Activated CD4-positive, alpha-beta T cell treated with anti-CD3 and anti-CD28 coated beads for 24 hours (primary cell): ENCODE measurements at places on chromosomes 11 and 22.

DNA sequence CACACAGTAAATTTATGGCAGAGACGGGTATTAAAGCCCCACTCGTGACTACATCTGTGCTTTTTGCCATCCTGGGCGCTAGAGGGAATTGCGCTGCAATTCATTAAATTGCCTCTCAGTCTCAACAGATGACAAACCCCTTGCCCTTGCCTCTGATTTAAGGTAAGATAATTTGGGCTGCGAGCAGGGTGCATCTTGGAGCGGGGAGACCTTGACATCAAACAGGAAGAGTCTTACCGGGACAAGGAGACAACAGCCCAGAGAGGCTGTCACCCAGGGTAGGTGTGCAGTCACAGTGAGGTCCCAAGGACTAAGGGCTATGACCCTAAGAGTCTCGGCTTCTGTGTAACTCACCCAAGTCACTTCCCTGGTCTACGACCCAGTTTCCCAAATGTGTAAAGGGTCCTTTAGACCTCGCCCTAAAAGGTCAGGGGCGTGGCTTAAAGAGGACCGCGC is 449 bp upstream of the TOM1 start:
- no peak for DNase-seq

DNA sequence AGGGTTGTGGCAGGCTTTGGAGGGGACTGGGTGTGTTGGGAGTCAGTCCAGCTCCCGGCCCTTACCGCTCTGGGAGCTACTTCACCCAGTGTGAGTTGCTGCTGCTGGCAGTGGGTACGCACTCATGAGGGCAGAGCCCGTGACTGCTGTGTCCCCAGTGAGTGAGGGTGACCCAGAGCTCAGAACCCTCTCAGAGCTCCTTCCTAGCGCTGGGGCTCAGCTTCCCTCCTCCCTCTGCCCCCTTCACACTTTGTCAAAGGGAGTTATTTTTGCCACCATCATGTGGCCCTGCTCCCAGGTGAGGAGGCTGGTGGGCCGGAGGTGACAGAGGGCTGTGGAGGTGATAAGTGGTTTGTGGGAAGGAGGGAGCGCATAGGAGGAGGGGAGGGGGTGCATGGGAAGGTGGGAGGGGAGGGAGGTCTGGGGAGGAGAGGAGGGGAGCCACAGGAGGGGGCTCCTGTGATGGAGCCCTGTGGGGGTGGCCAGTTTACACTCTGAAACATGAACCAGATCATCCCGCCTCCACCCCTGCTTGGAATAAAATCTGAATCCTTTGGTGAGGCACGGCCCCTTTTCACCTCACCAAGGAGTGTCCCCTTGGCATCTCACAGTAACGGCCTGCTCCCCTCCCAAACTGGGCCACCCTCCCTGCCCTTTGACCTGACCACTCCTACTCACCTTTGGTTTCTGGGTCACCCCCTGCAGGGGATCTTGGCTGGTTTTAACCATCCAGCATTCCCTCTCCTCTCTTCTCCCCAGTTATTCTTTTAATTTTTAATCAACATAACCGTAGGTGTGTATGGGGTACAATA is 9.9 kb downstream of the NDUFV1 start:
- DNase-seq, result no peak

- DNase-seq, result no peak
Measured at GRCh38 chr11:11288972-11289616, 64.0 kb downstream of the CSNK2A3 start.

DNA sequence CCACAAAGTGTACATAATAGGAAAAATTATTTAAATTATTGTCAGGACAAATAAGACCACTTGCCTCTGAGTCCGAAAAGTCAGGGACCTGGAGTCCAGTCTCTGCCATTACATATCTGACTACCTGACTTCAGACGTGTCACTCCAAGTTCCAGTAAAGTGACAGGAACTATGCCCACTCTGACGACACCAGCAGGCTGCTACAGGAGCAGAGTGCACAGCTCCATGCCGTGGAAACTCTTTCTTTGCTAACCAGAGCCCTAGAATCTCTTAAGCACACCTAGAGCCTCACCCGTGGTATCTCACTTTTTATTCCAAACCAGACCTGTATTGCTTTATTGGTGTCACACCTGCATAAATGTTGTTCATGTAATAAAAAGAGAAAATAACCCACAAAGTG is 93.7 kb downstream of the PLEKHA7 start:
- no peak for DNase-seq

GRCh38 chr11:86013713-86014112 is 55.2 kb downstream of the PICALM start:
- DNase-seq, result no peak

GRCh38 chr11:90699791-90700400 is 477.0 kb upstream of the CHORDC1 start:
- no peak for DNase-seq

DNA sequence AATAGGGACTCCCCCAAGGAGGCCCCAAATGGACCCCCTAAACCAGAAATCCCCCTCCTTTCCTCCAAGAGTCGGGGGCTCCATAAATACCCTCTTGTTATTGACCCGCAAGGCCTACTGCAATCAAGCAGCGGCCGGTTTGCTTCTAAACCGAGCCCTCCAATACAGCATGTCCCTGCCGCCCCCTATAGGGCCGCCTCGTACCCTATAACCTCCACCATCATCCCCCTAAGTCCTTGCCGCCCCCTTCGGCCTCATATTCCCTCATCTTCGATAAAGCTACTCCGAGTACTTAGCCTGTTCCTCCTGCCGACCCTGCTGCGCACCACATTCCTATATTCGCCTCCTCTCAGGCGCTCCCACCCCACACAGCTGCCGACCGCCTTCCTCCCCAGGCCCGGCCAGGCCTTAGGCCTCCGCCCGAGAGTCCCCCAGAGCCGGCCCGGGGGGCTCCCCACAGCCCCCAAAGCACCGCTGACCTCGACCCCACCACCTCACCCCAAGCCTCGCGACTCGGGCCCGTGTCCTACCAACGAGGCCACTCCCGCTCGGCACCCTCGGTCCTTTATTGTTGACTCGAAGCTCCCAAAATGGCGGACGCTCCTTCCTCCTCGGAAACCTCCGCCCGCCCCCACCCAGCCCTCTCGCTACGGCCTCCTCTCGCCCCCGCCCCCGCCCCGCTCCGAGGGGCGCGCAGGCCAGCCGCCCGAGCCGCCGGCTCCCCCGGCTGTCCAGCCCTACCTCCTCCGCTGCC is 430 bp downstream of the DDX6 start:
- DNase-seq, result peak; percentile 47

- DNase-seq, result no peak
Measured at GRCh38 chr22:35882211-35883030, 146.2 kb downstream of the RBFOX2 start.

- DNase-seq, result no peak
Measured at GRCh38 chr11:2318123-2318522, 16.3 kb downstream of the TSPAN32 start.

GRCh38 chr22:33272180-33272579 is 214.0 kb upstream of the SYN3 start:
- DNase-seq, result no peak

DNA sequence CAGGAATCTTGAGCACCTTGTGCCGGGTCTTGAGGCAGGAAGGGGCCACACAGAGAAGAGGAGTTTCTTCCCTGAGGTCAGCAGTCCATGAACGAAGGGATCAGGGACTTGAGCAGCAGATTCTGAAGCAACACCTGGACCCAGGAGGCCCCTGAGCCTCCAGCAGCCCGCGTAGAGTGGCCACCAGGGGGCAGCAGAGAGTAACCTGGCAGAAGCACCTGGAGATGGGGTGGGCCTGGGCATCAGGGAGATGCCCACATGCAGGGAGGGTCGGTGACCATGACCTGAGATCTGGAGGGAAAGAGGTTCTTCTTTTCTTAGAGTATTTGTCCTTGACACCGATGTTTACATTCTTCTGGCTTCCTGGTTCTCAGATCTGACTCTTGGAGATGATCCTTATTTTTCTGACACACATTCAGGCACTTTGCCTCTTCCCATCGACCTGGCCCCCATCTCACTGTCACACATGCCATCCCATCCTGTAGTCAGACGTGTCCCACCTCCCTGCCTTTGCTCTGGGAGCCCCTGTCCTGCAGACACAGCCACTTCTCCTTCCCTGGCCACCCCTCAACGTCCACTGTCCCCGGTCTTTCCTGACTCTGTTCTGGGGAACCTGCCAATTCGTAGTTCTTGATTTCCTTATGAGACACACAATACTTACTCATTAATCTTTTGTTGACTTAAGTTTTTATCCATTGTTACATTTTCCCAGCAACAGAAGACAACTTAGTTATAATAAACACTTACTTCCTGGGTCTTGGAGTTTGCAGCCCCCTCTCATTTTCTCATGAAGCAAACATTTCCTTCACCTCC is 66.5 kb downstream of the GGTLC2 start:
- peak; percentile 73 for DNase-seq

DNA sequence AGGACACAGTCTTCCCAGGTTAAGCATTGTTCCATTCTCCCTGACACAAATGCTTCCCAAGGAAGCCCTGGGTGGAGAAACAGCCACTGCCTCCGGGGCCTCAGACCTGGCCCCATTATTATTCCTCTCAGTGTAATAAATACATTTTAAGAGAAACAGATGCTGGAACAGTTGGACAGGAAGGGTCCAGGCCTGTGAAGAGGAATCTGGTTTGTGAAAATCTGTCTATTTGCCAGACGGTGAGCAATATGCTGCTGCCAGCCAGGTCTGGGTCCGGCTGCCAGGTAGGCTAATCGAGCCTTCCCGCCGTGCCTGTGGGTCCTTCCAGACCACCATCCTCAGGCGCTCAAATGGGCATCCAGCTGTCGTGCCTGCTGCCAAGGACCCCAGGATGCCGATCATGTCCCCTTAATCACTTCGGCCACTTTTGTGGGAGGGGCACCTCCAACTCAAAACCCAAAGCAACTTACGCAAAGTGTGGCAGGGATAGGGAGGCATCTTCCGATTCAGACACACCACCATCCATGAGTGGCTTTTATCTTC is 528.4 kb downstream of the MIAT start:
- DNase-seq, result no peak

DNA sequence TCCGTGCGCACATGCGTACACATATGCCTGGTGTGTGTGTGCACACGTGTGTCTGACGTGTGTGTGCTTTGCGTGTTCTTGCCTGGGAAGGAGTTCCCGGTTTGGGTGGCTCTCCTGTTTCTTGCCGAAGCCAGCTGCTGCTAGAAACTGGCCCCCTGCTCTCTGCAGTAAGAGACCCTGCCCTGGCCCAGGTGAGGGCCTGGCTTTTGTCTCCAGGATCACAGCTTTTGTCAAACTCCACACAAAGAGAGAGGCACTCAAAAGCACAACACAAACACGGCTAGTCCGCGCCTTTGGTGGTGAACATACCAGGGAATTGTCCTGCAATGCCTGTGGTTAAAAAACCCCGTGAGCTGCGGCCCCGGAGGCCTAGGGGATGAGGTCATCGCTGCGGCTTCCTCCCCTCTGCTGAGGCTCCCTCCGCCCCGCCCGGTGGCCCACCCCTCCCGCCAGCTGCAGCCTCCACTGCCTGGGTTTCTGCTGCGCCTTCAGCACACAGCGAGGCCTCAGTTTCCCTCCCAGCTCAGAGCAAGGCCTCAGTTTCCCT is 88.9 kb downstream of the KCNQ1 start:
- DNase-seq, result no peak

GRCh38 chr11:96506953-96507354 is 117.1 kb downstream of the JRKL start:
- no peak for DNase-seq

DNA sequence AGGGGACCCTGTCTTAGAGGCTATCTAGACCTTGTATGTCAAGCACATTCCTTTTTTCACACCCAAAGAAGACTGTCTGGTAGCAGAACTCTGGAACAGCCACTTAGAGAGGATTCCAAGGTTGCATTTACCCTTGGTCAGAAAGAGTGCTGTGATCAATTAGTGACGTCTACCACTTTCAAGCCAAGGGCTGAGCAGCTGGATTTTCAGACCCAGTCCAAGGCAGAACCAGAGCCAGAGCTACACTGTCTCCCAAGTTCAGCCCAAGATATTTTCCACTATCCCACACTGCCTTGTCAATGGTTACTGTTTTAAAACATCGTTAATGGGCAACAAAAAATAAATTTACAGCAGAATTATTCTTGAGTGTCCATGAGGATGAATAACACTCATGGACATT is 24.0 kb downstream of the ABCC8 start:
- no peak for DNase-seq

- DNase-seq, result no peak
Measured at GRCh38 chr11:109795234-109795633, 298.0 kb upstream of the ZC3H12C start.

- no peak for DNase-seq
Measured at GRCh38 chr11:69799582-69799981, 19.6 kb downstream of the FGF3 start.

GRCh38 chr11:101723371-101723770 is 139.6 kb upstream of the TRPC6 start:
- no peak for DNase-seq

GRCh38 chr11:75797116-75797515 is 17.9 kb upstream of the UVRAG start:
- DNase-seq, result no peak

DNA sequence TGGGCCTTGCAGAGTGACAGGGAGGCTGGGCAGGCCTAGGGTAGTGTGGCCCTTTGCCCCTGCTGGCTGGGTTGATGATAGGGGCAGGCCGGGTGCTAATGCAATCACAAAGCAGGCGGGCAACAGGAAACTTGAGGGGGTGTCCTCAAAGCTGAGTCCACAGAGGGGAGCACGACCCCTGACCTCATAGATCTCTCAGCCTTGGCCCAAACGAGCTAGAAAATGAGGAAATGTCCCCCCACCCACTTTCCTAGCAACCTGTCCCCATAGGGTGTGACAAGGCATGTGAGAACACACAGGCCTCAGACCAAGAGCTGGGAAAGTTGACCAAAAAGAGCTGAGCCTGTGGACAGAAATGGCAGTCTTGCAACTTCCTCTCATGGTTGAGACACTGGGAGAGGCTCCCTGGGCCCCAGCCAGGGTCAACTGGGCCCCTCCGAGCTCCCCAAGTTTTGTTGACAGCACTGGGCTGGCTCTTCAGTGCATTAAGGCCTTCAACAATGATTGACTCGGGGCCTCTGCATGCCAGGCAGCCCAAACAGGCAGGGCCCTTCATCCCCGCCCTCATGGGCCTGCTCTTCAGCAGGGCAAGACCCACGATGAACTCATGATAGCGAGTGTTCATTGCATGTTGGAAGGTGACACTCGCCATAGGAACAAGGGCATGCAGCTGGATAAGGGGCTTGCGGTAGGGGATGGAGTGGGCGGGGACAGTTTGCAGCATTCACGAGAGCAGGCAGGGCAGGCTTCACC is 9.8 kb upstream of the SPI1 start:
- DNase-seq, result no peak

DNA sequence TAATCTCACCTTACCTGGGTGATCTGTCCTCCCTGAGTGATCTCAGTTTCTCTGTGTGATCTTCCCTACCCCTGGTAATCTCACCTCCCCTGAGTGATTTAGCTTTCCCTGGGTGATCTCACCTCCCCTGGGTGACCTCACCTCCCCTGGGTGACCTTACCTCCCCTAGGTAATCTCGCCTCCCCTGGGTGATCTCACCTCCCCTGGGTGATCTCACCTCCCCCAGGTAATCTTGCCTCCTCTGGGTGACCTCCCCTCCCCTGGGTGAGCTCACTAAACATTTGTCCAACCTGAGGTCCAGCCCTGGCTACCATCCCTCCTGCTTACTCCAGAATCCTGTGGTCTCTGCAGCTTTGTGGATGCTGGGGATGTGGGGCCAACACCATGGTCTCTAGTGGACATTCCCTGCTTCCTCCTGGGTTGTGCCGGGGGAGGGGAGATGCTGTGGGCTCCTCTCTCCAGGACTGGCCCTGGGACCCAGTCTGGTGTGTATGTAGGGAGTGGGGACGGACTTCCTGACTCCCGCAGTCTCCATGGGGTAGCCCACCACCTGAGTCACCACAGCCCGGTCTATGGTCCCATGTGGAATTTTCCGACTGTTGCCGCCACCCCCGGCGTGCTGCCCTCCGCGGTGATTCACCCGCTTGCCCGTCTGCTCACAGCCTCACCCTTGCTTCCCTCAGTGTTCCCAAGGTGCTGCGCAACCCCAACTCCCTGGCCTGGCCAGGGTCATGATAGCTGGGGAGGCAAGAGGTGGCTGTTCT is 9.9 kb downstream of the LSP1 start:
- DNase-seq, result no peak
